ENCODE measurements at places on chromosomes 2 and 18. TPM values are rescaled to one million over a fixed set of nuclear protein-coding genes. Genes with fewer than 3 reads are reported as not detected.

The NR4A2 gene
- 46.7 TPM for polyA plus RNA-seq

The REEP1 gene
- not detected for polyA plus RNA-seq

The RAPGEF4 gene
- not detected for polyA plus RNA-seq

The GPR45 gene
- not detected for polyA plus RNA-seq

The RPRM gene
- not detected for polyA plus RNA-seq

The DNAJC5G gene
- not detected for polyA plus RNA-seq

The PCARE gene
- polyA plus RNA-seq: not detected

The CCDC178 gene
- not detected for polyA plus RNA-seq

DNA sequence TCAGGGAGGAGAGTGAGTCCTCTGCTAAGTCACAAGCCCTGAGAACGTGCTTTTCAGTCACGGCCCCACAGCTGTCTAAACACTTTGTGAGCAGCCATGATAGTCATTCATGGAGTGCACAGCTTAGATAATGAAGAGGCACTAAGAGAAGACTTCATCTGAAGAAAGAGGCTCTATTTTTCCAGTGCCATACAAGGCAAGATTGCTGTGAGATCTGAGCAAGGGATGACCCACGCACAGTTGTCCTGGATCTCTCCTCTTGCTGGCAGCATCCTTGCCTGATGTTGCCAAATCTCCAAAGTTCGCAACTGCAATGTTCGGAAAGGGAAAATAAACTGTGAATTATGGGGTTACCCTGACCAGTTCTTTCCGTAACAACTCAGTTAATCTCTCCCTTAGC, 418.7 kb downstream of the MEIS1 start:
- no peak for DNase-seq

DNA sequence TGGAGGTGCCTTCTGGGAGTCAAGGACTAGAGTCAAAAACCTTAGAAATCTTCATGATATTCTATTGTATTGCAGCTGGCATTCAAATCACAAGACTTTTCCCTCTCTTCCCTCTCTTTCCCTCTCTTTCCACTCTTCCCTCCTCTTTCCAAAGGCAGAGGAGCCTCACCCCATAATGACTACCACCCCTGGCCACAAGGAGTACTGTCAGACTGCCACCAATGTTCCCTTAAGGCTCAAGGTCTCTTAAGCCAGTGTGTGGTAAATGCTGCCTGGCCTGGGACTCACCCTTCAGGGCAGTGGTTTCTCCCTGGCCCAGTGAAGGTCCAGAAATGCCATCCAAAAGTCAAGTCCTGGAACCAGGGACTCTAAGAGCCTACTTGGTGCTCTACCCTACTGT, 605.9 kb upstream of the PKDCC start:
- DNase-seq: no peak

DNA sequence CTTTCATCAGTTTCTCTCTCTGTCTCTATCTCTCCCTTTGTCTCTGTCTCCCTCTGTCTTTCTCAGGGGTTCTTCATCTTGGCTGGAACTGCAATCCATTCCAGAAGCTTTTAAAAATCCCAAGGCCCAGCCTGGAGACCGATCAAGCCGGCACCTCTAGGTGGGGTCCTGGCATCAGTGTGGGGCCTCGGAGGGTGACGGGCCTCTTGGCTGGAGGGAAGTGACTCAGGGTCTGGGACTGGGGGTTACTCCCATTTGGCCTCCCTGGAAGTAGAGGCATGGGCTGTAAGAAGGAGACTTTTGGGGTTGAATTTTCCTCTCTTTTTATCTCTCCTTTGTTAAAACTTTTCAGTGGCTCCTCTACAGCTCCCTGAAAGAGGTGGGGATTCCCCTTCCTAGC, 52.8 kb upstream of the OTOF start:
- DNase-seq: no peak

GRCh38 chr2:111946294-111947114, 48.1 kb downstream of the MERTK start:
- no peak for DNase-seq

- DNase-seq: no peak
Observed at GRCh38 chr2:230282936-230283335, 44.1 kb upstream of the SP140L start.

- DNase-seq: peak; percentile 71
Observed at GRCh38 chr2:96138179-96139145, at the start of gene ASTL. Gene ASTL, minus strand, starts transcription at chr2:96138502. Its CDS starts 66 bp downstream, at chr2:96138436.

- DNase-seq: no peak
Observed at GRCh38 chr2:69122271-69122670, 109.3 kb downstream of the ANTXR1 start.

DNA sequence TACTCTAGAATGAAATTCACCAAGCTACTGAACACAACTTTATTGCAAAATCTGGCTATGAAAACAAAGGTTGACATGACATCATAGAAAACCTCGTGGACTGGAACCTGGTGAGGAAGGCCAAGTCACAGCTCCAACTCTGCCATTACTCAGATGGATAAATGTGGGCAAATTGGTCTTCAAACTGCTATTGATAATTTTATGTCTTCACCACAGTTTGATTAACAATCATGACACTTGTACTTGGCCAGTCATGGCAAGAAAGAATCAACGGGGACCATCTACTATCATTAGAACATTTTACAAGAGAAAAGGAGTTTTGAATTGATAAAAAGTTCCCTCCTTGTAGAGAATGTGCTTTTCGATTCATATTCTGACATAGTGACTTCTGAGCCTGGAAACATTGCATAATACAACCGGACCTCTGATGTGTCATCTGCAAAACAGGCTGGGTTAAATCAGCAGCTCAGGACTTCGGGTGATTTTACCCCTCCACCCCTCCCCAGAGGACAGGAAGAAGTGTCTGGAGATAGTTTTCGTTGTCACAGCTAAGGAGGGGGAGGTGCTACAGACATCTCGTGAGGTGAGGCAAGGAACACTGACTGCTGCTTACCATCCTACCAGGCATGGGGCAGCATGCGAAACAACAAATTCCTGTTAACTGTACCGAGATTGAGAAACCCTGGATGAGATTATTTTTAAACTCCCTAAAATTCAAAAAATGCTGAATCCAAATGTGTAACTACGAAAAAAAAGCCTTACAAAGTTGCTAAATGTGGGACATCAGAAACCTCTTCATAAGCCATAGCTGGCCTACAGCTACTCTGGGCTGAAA, 8.4 kb downstream of the L3MBTL4 start:
- DNase-seq: no peak

DNA sequence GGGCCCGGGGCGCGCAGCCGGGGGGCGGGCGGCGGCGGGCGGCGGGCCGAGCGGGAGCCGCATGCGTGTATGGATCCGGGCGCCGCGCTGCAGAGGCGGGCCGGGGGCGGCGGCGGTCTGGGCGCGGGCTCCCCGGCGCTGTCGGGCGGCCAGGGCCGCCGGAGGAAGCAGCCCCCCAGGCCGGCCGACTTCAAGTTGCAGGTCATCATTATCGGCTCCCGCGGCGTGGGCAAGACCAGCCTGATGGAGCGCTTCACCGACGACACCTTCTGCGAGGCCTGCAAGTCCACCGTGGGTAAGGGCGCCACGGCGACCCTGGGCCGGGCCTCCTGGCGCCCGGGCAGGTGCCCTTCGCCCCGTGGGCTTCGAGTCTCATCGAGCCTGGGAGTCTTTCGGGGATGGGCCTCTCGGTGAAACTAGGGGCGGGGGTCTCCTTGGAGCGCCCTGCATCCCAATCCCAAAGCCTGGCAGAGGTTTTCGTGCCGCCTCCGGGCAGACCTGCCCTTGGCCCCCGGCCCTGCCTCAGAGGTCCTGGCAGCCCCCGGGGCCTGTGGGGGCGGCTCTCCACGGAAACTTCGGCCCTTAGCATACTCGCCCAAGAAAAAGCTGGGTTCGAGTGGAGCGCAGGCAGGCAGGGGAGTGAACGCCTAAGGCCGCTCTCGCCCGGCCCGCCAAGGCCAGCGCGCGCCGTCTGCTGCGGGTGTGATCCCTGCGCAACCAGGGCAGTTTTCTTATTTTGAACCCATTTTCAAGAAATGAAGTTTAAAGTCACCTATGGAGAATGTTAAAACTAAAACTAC, 622 bp downstream of the RAB12 start:
- DNase-seq: no peak

GRCh38 chr2:75539955-75540716, 20.6 kb downstream of the EVA1A start:
- DNase-seq: no peak

DNA sequence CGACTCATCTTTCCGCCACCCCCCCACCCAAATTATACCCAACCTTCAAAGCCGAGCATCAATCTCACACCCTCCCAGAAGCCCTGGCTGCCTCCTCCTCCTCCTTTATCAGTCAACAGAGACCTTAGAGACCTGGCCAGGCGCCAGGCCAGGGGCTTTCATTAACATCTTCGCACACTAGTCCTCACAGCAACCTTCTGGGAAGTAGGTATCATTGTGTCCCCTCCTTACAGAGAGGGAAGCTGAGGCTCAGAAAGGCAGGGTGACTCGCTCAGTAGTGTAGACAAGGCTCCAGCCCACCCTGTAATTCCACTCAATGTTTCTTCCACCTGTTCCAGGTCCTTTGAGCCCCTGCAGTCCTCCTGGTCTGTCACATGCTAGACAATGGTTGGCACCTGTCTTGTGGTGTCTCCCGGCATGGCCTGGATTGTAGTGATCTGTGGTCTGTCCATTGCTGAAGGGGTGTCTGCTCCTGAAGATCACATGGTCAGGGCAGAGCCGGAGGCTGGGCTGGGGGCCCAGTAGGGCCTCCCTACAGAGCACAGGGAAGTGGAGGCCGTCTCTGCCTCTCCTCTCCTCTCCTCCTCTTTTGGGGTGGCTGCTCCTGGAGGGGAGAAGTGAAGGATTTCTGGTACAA, 36.0 kb downstream of the KLHL29 start:
- DNase-seq: no peak

- DNase-seq: no peak
Observed at GRCh38 chr2:187544371-187545080, 9.7 kb downstream of the TFPI start.

DNA sequence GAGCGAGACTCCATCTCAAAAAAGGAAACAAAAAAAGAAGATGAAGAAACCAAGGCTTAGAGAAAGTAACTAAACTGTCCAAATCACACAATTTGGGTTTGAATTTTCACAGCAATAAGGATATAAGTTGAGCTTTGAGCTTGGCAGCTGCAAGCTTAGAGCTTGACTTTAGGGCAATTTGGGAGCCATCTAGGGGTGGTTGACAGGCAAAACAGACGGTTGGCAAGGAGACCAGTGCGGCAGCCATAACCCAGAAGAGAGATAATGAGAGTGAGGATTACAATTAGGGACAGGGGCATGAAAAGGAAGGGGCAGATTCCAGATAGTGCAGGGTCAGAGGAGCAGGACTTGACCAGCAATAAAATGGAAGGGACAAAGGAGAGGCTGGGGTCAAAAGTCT, 382.2 kb upstream of the HNRNPA3 start:
- DNase-seq: no peak

Measured in immature natural killer cell (primary cell).